Globus pallidus (tissue), 1 donor: ENCODE measurements at places on chromosomes 16 and 17.

DNA sequence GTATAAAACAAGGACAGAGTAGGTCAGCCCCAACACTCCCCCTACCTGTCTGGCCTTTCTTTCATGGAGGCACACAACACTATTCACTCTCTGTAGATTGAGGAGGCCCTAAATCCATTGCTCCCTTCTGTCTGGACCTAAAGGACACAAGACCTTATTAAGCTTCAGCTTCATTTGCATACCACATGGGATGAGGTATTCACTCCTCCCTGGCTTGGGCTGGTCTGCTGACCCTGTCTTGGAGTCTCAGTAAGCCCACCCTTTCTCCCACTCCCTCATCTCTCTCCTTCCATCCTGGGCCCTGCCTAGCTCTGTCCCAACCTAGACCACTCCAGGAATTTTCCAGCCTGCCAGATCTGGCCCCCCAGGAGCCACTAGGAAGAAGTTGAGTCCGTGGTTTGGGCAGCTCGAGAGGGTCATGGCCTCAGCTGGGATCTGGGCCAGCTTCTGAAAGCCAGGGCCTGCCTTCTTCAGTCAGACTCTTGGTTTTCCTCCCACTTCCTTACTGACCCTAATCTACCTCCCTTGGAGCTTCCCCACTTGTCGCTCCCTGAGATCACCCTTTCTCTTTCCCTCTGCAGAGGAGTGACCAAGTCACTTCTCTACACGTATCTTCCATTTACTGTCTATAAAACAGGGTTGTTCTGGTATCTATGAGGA, 6.5 kb upstream of the LLGL1 start:
- DNase-seq, result no peak

DNA sequence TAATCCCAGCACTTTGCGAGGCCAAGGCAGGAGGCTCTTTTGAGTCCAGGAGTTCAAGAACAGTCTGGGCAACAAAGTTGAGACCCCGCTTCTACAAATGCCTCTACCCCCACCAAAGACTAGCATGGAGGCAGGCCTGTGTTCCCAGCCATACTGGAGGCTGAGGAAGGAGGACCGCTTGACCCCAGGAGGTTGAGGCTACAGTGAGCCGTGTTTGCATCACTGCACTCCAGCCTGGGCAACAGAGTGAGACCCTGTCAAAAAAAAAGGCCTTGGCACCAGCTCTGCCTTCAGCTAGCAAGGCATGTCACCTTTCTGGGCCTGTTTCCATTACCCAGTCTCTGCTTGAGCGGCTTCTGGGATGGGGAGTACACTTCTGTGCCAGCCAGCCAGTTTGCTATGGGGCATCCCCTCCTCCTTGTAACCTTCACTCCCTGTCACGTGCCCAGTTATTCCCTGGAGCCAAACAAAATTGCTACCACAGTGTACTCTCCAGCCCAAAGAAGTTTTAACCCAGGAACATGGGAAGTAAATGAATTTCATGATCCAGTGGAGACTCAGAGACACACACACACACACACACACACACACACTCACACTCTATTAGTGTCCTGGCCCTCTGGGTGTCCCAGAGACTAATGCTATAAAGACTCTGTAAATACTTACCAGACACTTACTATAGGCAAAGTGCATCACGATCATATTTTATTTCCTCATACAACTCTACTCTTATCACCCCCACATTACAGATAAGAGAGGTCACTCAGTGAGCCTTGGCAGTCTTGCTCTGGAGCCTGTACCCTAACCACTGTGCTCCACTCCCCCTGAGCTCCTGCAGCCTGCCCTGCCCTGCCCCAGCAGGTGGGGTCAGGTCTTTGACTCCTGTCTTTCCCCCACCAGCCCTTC, 2.5 kb downstream of the CISD3 start:
- DNase-seq, result no peak

- no peak for DNase-seq
Measured at GRCh38 chr16:52494621-52495020, 52.3 kb downstream of the TOX3 start.

GRCh38 chr16:81505011-81505661, 60.5 kb downstream of the CMIP start:
- DNase-seq, result peak; percentile 37

DNA sequence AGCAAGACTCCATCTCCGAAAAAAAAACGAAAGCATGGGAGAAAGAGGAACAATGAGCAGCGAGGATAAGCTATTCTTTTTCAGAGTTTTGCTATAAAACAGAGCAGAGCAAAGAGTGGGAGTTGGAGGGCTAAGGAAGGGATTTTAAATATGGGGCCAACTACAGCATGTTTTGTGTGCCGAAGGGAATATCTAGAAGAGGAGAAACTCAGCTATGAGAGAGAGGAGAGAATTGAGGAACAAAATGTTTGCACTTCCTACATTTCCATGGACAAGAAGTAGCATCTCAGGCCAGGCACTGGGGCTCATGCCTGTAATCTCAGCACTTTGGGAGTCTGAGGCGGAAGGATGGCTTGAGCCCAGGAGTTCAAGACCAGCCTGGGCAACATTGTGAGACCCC, 13.1 kb upstream of the GRB2 start:
- no peak for DNase-seq

DNA sequence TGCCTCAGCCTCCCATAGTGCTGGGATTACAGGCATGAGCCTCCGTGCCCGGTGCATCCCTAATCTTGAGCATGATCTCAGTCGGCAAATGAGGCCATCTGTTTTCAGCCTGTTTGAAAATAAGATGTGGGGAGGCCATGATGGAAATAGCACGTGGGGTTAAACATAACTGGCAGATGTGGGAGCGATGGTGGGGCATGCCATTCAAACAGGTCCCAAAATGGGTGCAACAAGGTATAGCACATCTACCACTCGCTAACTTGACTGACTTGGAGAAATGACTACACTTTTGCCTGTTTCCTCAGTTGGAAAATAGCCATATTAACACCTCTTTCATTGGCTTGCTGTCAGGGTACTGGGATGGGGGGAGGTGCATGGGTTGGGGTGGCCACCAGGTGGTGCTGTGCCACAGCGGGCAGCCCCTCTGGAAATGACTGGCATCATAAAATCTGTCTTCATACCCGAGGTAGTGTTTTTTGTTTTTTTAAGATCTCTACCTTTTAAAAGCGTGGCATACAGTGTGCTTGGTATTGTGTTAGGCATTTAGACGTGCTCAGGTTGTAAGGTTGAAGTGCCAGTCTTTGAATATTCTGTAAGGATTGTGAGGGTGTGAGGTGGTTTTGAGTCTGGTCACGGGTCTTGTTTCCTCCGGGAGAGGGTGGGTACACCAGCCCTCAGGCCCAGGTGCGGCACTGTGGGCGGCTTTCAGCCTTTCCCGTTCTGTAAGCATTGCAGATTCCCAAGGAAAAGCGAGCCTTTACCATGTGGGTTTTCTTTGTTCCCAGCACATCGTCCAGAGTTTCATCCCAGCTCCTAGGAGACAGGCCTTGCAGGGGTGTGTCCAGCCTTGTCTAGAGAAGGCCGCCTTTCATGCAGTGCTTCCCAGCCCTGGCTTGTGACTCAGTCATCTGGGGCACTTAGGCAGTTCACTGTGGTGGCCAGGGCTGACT, 2.9 kb upstream of the TTYH2 start:
- peak; percentile 90 for DNase-seq

- no peak for DNase-seq
Measured at GRCh38 chr17:1940810-1941185, 84.3 kb downstream of the RTN4RL1 start.
